ENCODE measurements at places on chromosomes 5 and 9.
A peak's percentile ranks its signal among the peaks of the same experiment; 100 is the strongest.

- no peak for DNase-seq
Measured at GRCh38 chr5:42889311-42889933, 77.7 kb upstream of the SELENOP start.

DNA sequence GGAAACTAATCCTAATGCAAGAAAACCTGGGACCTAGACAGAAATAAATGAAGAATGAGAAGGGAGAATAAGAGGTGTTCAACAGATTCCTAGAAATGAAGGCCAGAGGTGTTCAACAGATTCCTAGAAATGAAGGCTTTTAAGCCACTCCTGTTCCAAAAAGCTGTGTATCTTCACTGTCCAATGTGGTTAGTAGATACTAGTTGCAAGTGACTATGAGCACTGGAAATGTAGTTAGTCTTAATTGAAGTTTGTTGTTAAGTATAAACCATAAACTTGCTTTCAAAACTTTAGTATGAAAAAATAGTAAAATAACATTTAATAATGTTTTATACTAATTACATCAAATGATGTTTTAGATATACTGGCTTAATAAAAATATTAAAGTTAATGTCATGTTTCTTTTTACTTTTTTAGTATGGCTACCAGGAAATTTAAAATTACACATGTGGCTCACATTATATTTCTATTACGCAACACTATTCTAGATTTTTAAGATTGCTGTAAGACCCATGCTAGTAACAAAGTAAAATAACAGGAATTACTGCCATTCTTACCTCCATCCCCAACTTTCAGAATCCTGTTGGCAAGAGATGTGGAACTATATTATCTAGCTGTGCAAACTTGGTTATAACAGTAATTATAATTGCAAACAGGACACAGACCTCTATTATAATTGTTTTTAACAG lies 57.5 kb downstream of the RICTOR start:
- no peak for DNase-seq

DNA sequence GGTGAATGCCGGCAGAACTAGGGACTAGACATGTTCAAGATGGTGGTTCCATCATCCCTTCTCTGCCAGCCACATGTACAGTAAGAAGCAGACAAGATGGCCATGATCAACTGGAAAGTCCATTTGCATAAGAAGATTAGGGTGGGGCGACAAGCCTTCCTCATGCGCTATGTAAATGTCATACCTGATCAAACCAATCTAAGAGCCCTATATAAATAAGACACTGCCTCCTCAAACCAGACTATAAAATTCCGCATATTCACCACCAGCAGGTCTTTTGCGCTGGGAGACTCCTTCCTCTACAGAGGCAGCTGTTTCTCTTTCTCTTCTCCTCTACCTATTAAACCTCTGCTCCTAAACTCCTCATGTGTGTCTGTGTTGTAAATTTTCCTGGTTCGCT lies 53.8 kb downstream of the TIMD4 start:
- DNase-seq: no peak

DNA sequence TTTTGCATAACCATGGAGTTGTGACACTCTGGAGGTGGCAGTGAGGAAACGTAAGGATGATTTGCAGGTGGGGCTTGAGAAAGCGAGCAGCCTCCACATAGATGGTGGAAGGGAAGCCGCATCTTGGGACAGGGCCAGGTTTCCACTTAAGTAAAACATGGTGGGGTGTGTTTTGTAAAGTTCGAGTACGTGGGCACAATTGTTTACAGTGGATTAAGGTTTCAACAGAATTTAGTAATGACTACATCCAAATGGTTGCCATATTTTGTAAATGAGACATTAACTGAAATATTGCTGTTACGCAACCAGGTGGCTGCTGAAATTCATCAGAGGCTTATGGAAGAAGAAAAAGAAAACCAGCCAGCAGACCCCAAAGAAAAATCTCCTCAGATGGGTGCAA lies 85.4 kb upstream of the IL7R start:
- no peak for DNase-seq

- DNase-seq: no peak
Measured at GRCh38 chr5:139138809-139139208, 59.4 kb downstream of the SIL1 start.

DNA sequence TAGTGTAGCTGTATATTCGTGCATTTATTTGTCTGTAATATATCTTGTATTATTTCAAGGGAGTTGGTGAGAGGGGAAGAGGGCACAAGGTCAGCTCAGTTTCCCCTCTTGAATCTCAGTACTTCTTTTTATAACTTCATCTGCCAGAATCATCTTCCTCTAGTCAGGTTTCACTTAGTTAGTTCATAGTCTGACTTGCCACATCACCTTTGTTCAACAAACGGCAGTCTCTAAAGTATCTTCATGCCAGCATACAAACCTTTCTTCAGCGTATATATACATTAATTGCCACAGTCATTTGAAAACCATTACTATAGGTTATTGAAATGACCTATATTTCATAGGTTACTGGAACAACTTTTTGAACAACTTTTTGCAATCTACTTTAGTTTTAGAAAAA lies 1.6 kb downstream of the ECM2 start:
- DNase-seq: no peak

DNA sequence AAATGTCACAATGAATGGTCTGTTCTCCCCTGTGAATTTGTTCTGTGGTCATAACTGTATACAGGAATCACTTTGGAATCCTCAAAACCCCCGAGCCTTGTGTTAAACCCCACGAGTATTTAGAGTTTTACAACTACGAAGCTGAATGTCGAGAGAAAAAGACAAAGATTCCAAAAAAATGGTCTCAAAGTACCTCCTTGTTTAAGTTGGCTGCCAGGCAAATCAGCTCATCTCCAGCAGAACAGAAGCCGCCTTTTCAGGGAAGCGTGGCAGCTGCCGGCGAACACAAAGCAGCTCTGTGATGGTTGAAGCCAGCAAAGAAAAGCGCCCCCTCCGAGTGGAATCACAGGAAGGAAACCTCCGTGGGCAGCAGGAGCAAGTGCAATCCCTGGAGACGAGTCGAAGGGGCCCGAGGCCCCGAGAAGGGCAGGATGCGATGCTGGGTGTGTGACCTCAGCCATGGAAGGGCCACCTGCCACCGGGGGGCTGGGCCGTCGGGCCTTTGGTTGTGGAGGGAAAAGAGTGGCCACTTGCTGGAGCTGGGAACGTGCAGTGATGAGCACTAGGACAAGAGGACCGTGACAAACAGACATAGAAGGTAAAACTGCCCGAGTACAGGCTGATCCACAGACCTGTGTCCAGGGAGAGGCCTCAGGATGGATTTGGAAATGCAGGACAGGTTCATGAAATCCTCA lies 706.4 kb downstream of the SEMA5A start:
- no peak for DNase-seq

DNA sequence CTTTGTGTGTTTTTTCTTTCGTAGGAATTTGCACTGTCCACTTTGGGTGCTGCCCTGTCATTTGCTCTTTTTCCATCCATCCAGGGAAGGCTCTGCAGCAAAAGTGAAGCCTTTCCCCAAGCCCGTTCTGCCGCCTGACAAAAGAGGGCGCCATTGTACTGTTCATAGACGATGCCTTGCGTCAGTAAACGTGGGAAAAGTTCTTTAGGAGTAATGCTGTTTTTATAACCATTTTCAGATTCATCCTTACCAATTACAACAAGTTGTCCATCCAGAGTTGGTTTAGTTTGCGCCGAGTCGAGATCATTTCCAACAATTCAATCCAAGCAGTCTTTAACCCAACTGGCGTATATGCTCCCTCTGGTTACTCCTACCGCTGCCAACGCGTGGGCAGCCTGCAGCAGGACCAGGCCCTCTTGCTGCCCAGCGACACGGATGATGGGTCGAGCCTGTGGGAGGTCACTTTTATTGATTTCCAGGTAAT lies 34.3 kb upstream of the RPS23 start:
- DNase-seq: peak; percentile 24

DNA sequence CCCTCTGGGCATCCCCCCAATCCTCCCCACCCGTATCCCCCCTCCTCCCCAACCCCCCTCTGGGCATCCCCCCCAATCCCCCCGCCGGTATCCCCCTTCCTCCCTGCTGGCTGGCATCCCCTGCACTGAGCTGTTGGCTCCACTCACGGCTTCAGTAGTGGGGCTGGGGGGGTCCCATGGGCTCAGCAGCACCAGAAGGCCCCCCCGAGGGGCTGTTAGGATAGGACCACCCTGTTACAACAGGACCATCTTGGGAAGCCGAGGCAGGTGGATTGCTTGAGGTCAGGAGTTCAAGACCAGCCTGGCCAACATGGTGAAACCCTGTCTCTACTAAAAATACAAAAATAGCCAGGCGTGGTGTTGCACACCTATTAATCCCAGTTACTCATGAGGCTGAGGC lies 42.4 kb downstream of the EXD3 start:
- DNase-seq: no peak

GRCh38 chr9:83778164-83778563 lies 39.4 kb downstream of the GKAP1 start:
- DNase-seq: no peak

- no peak for DNase-seq
Measured at GRCh38 chr5:72494623-72495124, 12.5 kb downstream of the ZNF366 start.

DNA sequence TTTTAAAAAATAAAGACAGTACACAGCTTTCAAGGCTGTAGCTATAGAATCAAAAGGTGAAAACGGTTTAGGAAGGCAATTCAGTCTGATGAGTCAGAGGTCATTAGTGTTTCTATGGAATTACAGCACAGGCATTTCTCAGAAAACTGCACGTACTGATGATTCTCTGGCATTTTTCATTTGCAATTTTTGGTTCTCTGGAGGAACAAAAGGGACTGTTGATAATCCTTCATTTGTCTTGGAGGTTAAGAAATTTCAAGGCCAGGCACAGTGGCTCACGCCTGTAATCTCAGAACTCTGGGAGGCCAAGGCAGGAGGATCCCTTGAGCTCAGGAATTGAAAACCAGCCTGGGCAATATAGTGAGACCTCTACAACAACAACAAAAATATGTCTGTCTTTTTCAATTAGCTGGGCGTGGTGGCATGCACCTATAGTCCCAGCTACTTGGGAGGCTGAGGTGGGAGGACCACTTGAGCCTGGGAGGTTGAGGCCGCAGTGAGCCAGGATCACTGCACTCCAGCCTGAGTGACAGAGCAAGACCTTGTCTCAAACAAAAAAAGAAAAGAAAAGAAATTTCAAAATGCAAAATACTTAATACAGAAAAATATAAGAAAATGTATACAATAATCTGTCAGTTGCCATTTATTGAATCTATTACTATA lies 27.3 kb downstream of the NR6A1 start:
- DNase-seq: no peak

- DNase-seq: no peak
Measured at GRCh38 chr9:132708769-132709430, 38.6 kb downstream of the GTF3C4 start.

DNA sequence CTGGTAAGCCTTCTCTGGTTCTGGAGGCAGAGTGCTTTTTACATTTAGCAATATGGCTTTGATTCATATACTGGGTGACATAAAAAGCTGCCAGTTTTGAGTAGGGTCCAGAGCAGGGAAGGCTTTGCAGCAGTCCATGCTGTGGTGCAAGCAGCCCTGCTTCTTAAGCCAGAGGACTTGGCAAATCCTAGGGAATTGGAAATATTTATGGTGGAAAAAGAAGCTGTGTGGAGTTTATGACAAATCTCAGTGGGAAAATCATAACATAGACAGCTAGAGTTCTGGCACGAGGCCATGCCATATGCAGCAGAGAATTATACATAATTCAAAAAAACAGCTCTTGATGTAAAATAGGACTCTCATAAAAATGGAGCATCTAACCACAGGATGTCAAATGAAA lies 536.4 kb downstream of the RASEF start:
- no peak for DNase-seq

DNA sequence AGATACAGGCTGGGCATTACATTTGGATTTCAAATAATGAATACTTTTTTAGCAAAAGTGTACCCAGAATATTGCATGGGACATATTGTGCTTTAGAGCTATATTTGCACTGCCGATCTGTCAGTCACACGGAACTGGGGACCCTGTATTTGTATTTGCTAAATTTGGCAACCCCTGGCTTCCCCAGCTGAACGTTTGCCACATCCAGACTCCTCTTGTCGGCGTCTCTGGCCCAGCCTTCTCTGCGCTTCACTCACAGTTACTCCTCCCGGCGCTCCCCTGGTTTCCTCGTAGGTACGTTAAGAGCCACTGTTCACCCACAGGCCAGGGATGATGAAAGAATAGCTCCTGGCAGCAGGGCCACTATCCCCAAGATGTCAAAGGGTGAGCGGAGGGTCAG lies 58.7 kb downstream of the NSUN2 start:
- DNase-seq: no peak

GRCh38 chr9:117787746-117788145 lies 83.5 kb downstream of the TLR4 start:
- DNase-seq: no peak

DNA sequence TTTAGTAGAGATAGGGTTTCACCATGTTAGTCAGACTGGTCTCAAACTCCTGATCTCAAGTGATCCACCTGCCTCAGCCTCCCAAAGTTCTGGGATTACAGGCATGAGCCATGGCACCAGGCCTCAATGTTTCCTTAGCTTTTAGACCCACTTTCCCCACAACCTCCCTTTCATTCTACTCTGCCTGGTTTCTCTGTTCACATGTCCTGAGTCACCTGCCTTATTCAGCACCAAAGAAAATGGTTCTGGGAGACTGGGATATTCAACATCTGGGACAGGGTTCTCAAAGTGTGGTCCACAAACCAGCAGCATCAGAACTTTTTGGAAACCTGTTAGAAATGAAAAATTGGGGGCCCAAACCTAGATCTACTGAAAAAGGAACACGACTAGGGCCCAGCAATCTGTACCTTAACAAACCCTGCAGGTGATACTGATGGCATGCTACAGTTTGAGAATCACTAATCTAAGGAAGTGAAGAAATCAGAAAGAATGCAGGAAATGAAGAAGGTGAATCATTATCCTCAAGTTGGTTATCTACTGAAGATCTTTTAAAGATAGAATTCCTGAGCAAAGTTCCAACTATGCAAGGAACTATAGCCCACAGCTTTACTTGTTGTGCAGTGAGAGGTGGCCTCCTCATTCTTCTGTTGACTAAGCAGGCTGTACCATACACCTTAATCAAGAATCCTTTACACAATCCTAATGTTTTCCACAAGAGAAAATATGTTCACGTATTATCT lies 51.8 kb upstream of the CTNNAL1 start:
- no peak for DNase-seq

- DNase-seq: no peak
Measured at GRCh38 chr5:87277279-87277835, 9.7 kb downstream of the RASA1 start.
